ENCODE measurements at places on chromosomes 2 and 18.

- no peak for DNase-seq
Measured at GRCh38 chr2:195570329-195570728, 86.7 kb upstream of the SLC39A10 start.

DNA sequence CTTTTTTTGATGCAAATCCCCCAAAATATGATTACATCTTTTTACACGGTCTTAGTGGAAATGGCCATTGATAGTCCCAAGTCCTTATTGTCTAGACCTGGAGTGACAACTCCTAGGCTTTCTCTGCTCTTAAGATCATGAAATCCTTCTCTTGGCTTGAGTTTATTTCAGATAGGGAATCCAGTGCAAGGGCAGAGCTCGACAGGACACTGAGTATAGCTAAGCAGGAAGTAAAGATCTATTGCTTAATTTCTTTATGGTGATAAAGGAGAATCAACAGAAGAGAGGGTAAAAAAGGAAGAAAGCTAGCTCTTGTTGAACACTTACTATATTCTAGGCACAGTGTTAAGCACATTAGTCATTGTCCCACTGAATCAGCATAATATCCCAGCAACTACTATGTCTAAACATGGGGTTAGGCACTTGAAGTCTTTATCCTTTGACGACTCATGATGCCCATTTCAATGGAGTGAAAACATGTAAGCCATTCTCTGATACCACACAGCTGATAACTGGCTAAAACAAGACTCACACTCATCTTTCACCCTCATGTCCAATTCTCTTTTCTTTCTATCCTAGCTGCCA lies 74.1 kb upstream of the LRATD1 start:
- no peak for DNase-seq

GRCh38 chr18:37956902-37957301 lies 391.3 kb upstream of the CELF4 start:
- no peak for DNase-seq

DNA sequence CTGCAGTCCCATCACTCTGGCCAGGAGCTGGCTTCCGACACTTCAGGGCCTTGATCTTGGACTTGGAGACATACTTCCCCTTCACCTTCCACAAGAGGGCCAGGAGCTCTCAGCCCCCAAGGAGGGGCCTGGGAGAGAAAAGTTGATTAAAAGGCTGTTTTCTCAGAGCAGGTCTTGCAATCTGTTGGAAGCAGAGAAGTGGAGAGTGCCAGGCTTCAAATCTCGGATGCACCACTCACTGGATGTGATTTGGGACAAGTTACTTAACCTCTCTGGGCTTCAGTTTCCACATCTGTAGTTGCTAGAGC lies 255.3 kb downstream of the CYP26B1 start:
- no peak for DNase-seq

GRCh38 chr2:63876311-63876710 lies 34.6 kb downstream of the UGP2 start:
- DNase-seq = no peak

DNA sequence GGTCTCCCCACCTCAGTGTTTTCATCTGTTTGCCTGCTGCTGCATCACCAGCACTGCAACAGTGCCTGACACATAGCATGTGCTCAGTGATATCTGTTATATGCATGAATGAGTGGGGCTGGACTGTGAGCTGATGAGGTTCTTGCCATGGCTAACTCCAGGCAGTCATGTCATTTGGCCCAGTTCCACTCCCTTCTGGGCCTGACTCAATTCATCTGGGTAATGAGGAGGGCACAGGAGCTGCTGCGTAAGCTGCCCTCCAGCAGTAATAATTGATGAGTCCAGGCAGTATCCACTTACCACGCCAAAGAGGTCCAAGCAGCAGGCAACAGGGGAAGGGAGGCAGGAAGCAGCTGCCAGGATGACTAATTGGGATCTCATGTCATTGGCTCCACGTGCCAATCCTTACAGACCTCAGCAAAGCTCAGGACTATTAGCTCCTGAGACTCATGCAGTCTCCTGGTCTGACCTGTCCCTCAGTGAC lies 34.1 kb upstream of the MAT2A start:
- no peak for DNase-seq

GRCh38 chr2:241344925-241345651 lies 11.0 kb upstream of the FARP2 start:
- no peak for DNase-seq

- no peak for DNase-seq
Measured at GRCh38 chr2:42793334-42794270, 1.2 kb upstream of the HAAO start.

DNA sequence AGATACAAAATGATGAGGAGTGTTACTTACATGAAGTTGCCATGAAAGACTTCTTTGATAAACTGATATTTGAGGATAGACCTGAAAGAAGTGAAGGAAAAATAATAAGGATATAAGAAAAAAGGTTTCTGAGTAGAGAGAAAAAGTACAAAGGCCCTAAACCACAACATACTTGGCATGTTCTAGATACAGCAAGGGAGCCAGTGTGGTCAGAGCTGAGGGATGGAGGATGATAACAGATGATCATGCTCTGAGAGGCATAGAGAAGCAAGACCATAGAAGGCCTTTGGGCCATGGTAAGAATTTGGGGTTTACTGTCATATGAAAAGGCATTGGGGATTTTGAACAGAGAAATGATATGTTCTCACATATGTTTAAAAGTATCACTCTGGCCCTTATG lies 424.1 kb upstream of the CHST9 start:
- DNase-seq = no peak

DNA sequence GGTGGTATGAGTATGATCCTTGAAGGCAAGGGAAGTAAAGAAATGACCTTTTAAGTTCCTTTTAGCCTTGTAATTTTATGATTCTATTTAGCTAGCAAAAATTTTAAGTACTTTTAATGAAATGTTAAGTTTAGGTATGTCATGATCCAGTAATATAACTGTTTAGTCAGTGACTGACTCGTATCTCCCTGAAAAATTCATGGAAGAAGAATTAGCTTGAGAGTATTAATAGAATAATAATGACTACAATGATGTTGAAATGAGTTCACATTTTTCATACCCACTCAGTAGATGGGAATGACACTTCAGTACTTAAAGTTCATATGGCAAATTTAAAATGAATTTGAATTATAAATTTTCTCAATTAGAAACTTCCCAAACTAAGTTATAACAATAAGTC lies 14.6 kb downstream of the RAB3GAP1 start:
- DNase-seq = no peak

- DNase-seq = no peak
Measured at GRCh38 chr2:136207665-136208064, 89.7 kb upstream of the CXCR4 start.

DNA sequence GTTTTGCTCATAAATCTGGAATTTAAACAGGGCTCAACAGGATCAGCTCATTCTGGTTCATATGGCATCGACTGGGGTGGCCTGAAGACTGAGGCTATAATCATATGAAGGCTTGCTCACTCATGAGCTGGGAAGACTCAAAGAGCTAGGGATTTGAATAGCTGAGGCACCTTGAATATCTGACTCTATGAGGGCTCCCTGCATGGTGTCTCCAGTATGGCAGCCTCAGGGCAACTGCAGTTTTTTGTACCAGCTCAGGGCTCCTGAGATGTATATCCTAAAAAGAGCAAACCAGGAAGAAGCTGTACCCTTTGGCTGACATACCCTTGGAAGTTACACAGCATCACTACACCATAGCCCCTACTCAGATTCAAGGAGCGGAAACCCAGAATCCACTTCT lies 15.3 kb upstream of the GPR39 start:
- no peak for DNase-seq

GRCh38 chr2:237156857-237157779 lies 71.4 kb downstream of the COPS8 start:
- no peak for DNase-seq

GRCh38 chr2:224310943-224311625 lies 90.8 kb downstream of the FAM124B start:
- DNase-seq = no peak

- no peak for DNase-seq
Measured at GRCh38 chr2:2269989-2270562, 61.0 kb downstream of the MYT1L start.

DNA sequence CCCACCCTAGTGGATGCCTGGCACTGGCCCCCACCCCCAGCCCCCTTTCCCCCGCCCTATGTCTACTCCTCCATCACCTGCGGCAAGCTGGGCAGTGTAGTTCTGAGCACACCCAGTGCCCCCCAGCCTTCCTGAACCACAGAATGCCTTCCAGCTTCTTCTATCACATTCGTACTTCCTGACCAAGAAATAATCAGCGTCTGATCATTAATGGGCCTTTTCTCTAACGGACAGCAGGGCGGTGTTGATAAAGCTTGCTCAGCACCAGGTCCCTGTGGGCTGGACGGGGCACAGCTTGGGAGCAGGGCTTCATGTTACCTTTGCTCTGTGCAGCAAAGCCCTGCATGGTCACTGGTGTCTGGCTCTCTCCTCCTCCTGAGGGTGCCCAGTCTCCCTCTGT lies 15.4 kb downstream of the UXS1 start:
- DNase-seq = no peak

GRCh38 chr2:16120591-16121180 lies 180.3 kb downstream of the MYCN start:
- no peak for DNase-seq

- DNase-seq = no peak
Measured at GRCh38 chr2:40554665-40555294, 102.9 kb upstream of the SLC8A1 start.

GRCh38 chr2:74502720-74503505 lies 3.5 kb upstream of the LBX2 start:
- peak; percentile 64 for DNase-seq

DNA sequence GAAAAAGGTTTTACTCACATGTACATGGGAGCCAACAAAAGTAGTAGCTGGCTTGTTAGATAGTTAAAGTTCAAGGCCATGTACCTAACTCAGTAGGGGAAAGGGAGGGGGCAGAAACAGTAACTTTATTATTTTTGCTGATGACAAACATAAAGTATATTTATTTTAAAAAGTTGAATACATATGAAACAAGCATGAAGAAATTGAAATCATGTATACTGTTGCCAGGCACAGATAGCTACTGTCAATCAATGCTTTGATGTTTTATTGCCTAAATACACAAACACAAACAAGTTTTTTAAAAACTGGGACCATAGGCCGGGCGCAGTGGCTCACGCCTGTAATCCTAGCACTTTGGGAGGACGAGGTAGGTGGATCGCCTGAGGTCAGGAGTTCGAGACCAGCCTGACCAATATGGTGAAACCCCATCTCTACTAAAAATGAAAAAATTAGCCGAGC lies 7.6 kb upstream of the PSD4 start:
- no peak for DNase-seq

DNA sequence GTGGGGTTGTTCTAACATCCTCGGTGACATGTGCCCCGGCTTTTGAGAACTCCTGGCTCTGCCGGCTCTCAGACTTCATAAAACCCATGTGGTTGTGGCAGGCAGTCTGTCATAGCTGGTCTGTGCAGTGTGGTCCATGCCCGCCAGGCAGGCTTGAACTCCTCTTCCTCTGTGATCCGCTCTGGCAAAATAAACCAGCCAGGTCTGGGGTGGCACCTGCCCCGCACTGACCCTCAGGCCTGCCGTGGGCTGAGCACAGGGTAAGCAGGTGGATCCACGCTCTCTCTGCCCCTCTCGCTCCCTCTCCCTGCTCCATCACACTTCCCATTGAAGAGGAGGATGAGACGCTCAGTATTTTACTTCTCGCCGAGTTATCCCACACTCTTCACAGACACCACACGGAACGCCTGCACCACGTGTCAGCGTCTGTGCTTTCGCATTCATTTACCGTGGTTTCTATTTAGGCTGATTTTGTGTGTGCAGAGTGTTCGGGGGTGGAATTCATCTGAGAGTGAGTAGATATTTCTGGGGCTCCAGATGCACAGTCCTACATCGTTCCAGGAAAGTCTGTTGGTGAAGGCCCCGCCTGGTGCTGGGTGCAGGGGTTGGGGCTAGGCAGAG lies 56.4 kb downstream of the RTP5 start:
- DNase-seq = no peak

GRCh38 chr2:120180066-120180465 lies 43.1 kb downstream of the TMEM185B start:
- no peak for DNase-seq

DNA sequence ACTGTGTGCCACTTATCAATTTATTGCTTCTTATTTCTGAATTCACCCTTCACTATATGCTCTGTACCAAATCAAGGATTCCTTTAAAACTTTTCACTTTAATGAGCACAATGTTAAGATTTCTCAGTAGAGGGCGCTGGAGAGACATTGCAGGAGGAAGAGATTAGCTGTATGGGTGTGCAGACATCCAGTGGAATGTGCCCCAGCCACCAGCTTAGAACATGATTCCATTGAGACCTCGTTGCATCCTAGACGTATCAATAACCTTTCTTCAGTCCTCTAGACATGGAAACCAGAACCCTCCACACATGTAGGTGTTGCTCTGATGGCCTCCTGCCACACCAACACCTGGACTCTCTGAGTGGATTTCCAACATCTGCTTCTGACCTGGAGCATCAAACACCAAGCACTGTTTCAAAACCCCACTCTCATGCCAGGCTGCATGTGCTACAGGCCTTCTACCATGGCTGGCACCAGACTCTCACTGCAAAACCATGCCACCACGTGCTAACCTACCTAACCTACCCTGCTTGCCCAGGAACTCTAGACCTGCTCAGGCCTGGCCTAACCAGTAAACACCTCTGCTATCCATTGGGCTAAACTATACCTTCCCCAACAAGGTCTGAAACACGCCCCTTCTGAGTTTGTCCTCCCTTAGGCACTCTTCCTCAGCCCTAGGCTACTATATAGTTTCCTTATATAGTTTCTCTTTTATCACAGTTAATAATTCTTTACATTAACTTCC lies 633.2 kb upstream of the PKDCC start:
- DNase-seq = no peak

DNA sequence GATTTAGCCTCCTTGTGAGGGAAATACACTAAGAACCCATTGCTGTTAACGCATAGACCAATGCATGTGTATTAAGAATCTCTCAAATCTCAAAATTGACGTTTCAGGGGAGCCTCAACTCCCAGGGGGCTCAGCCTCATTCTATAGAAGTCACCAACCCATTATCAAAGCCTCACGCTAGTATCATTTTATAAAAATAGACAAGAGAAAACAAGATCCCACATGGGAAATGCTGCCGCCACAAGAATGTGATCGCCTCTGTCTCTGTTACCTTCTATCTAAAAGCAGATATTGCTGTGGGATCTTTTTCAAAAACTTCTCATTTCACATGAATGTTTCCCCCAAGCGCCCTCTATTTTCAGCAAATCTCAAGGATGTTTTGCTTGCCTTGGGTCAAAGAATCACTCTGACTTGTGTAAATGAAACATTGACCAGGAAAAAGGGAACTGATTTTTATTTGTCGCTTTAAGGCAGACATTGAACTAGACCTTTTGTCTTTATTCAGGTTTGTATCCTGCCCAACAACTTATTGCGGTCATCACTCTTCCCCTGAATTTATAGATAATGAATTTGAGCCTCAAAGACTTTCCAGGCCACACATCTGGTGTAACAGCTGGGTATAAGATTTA lies 679.0 kb upstream of the ID2 start:
- DNase-seq = no peak

GRCh38 chr2:165839610-165840009 lies 45.6 kb upstream of the GALNT3 start:
- no peak for DNase-seq

DNA sequence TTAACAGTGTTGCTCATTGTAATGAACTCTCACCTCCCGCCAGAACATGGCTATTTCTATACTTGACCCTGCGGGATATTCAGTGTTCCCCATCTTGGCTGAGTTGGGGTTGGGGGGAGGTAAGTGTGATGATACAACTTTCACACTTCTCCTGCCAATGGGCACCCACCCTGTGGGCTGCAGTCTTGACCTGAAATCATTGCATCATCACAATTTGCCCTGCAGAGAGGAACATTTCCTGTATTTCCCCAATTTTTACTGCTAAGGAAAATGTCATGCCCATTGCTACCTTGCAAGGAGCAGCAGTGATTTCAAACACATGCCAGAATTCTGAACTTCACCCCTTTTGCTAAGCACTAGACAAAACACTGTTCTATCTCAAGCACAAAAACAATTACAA lies 92.1 kb downstream of the ADD2 start:
- no peak for DNase-seq

Measured in cortex of kidney (tissue), 1 donor.